Progenitor cell of endocrine pancreas (in vitro differentiated cells): ENCODE measurements at places on chromosomes 7 and 10.

DNA sequence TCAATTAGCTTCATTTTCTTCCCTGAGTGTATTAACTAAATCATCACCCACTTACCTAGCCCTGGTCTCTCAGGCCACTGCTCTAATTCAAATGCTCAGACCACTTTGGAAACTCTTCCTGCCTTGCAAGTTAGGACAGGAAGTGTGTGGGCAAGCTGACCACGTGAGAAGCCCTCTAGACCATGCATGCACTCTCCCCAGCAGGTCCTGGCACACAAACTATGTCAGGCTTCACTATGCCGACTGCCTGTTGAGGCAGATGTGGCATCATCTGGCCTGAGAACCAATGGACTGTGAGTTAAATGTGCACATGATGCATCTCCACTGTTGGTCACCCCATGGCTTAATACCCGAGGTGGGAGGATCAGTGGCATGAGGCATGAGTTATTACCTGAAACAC lies 439.6 kb downstream of the GRID1 start:
- no peak for DNase-seq

- no peak for DNase-seq
These were observed 87.2 kb downstream of the RNF216 start for GRCh38 chr7:5694221-5694754.

DNA sequence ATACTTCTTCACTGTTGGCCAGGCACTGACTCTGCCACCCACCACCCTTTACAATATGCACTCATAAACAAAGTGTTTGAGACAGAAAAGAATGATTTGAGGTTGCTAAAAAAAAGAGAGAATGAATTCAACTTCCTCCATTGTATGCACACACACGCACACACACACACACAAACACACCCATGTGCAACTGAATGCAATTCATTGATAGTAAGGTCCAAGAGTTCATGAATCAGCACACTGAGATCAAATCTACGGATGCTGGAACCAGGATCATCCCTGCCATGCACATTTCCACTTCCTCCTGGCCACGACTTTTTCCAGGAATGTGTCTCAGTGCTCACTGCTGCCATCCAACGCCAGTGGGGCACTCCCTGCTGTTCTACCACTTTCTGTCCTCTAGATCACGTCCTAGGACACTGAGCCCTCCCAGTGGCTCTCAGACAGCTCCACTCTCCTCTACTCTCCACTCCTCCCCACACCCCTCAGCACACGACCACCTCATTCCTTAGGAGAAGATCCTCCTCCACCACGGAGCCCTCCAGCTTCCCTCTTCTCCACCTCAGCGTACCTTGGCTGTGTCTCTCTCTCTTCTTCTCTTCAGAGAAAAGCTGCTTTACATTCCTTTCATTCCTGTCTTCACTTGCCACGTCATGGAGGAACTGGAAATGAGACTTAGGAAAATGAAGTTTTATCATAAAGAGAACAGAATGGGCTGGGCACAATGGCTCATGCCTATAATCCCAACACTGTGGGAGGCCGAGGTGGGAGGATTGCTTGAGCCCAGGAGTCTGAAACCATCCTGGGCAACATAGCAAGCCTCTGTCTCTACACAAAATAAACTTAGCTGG lies 12.0 kb upstream of the TMEM213 start:
- DNase-seq: no peak

- DNase-seq: no peak
These were observed 96.3 kb downstream of the RNF216 start for GRCh38 chr7:5685205-5685604.
